ENCODE measurements at places on chromosomes 2 and 18.

DNA sequence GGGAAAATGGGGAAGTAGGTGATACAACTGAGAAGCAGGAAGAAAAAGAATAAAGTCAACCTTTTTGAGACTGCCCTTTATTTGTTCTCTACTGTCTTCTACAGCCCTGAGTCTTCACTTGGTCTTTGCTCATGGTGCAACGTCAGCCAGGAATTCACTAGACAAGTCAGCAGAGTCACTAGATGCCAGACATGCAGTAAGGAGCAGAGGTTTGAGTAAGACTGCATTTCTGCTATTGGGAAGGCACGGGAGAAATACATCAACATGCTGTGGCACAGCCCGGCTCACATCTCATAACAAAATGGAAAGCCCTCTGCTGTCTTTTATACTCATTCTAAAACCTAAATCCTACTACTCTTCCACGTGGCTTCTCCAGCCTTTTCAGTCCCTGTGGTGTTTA, 67.1 kb downstream of the PRELID3A start:
- DNase-seq: no peak

DNA sequence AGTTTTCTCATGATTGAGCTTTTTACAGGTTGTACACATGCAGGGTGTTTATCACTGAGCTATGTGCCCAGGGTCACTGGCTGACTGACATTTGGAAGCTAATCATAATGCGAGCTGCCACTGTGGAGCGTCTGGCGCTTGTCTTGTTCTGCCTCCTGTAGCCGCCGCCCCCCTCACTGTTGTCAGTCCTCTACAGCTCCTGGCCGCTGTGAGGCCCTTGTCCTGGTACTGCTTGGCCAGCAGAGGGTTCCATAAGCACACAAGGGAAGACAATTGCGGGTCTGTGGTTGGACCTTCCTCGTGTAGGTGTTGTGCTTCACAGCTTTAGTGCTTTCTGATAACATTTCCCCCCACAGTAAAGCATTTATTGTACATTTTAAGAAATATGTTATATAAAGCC, 105.6 kb upstream of the LDLRAD4 start:
- no peak for DNase-seq

DNA sequence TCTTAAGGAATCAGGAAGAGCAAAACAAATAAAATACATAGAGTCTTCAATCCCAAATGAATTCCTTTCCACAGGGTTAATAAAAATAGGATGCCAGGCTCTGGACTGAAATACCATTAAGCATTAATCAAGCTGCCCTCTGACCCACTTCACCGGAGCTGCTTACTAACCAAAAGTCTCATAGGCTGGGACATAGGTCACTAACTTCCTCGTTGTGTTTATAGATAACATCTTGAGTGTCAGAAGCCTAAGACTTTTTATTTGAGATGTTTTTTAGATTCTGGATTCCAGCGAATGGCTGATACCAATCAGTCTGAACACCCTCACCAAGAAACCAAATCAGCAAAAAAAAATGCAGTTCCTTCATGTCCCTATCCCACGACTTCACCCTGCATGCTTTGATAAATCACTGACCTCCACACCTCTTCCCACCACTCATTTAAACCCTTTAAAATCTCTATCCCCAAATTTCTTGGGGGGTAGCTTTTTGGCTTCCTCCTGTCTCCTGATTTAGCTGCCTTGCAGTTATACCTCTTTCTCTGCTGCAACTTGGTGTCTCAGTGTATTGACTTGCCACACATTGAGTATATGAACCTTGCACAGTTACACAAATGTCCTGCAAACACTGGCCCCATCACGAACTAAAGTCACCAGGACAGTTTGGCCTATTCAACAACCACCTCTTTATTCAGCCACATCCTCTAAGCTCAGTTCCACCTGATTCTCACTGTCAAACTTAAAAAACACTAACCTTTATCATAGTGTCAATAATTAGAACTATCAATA, 399.3 kb downstream of the METTL4 start:
- no peak for DNase-seq

DNA sequence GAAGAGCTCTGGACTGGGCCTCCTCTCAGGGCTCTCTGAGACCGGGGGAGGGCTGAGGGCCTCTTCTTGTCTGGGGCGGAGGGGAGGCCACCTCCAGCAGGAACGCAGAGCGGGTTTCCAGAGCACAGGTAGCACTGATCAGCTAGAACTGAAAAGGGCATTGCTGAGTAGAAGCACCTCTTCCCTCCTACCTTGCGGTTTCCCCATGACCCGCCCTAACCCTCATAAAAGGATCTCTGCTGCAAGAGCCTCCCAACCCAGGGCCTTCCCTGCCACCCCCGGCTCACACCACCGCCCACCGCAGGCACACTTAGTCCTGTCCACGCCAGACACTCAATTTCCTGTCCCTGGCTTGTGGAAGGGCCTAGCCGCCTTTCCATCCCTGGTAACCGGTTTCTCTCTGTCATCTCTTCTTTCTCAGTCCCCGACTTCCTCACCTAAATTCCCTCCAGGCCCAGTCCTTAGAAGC, 966 bp downstream of the ADCY3 start:
- peak; percentile 13 for DNase-seq

GRCh38 chr18:45049578-45050319, 369.1 kb downstream of the SETBP1 start:
- no peak for DNase-seq

GRCh38 chr2:200306931-200307723, 634 bp downstream of the SPATS2L start:
- no peak for DNase-seq

DNA sequence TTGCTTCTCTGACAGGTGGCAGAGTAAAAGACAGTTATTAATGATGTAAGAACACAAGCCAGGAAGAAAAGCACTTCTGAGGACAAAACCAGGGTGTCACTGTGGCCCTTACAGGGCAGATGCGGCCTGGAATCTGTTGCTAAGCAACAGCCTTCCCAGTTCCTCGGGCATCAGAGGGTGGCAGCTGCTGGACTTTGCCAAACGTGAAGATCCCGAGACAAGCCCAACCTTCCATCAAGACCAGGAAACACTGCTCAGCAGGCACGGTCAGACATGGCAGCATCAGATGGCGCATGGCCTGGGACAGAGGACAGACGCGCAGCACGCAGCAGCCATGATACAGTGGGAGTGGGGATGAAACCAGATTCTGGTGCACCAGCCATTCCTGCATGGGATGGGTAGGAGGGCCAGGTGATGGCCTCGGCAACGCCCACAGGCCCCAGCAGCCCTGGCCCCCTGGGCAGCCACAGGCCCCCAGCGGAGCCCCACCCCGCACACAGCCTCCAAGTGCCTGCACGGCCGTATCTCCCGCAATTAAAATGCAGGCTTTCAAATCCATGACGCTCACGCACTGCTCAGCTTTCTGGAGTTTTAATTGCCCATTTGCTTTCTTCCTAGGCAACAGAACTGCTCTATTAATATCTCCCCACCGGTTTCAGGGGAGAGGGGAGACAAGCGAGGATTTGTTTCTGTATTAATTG, 89.0 kb downstream of the EIPR1 start:
- no peak for DNase-seq
